ENCODE measurements at places on chromosomes 16 and 17. TPM values are rescaled to one million over a fixed set of nuclear protein-coding genes. Genes with fewer than 3 reads are reported as not detected.

DNA sequence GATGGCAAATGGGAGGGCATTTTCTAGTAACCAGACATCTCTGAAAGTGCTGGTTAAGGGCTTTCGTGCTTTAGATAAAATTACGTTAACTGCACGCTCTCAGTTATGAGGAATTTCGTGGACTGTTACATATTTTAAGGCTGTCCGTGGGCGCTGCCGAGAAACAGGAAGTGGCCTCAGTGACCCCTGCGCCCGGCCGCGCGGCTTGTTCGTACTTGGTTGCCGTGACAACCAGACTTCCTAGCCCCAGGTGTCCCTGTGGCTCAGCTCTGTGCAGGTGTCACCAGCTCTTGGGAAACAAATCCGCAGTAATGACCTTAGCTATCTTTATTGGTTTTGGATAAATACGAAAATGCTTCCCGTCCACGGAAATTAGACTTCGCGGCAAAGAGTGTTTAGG, 52.7 kb downstream of the LMF1 start:
- no peak overlapping the region for H3K4me3 ChIP-seq
- peak overlapping the region; percentile 43 for H3K27ac ChIP-seq
- peaks cover 11% of the 10 kb centered on the region for H3K36me3 ChIP-seq
- no peaks in the 10 kb centered on the region for H3K27me3 ChIP-seq
- peaks cover 37% of the 10 kb centered on the region for H3K4me1 ChIP-seq

DNA sequence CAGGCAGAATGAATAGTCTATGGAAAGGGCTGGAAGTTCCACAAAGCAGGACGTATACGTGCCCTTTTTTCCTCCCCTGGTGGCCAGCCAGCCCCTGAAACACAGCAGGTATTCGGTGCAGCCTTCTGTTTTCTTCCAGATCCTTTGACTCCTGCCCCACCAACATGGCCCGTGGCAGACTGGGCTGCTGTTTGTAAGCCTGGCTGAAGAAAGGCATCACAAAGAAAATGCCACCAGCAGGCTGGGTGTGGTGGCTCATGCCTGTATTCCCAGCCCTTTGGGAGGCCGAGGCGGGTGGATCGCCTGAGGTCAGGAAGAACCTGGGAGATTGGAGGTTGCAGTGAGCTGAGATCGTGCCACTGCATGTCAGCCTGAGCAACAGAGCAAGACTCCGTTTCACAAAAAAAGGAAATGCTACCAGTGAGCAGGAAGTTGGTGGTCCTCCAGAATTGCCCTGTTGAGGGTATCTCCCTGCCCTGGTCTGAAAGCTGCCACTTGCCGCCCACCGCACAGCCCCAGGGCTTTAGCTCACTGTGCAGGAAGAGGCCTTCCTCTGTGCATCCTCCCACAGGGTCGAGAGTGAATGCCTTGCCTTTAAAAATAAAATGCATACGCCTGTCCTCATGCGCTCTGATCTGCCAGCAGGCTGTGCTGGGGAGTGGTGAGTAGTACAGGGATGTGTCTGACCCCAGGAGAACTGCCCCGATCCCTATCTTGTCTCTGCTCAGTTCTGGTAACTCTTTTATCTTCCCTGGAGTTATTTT, 587.7 kb downstream of the MAF start:
- H3K4me1 ChIP-seq = no peaks in the 10 kb centered on the region
- H3K27me3 ChIP-seq = no peaks in the 10 kb centered on the region
- H3K4me3 ChIP-seq = no peak overlapping the region
- no peak overlapping the region for H3K27ac ChIP-seq
- no peak for DNase-seq

GRCh38 chr16:1745900-1746692, 25.2 kb downstream of the NME3 start:
- peaks cover 29% of the 10 kb centered on the region for H3K4me1 ChIP-seq
- no peaks in the 10 kb centered on the region for H3K27me3 ChIP-seq
- DNase-seq = no peak
- peaks cover 12% of the 10 kb centered on the region for H3K36me3 ChIP-seq

GRCh38 chr17:323721-324571, 28.7 kb downstream of the RPH3AL start:
- no peaks in the 10 kb centered on the region for H3K4me1 ChIP-seq
- DNase-seq = peak; percentile 90
- peaks cover 4% of the 10 kb centered on the region for H3K36me3 ChIP-seq

DNA sequence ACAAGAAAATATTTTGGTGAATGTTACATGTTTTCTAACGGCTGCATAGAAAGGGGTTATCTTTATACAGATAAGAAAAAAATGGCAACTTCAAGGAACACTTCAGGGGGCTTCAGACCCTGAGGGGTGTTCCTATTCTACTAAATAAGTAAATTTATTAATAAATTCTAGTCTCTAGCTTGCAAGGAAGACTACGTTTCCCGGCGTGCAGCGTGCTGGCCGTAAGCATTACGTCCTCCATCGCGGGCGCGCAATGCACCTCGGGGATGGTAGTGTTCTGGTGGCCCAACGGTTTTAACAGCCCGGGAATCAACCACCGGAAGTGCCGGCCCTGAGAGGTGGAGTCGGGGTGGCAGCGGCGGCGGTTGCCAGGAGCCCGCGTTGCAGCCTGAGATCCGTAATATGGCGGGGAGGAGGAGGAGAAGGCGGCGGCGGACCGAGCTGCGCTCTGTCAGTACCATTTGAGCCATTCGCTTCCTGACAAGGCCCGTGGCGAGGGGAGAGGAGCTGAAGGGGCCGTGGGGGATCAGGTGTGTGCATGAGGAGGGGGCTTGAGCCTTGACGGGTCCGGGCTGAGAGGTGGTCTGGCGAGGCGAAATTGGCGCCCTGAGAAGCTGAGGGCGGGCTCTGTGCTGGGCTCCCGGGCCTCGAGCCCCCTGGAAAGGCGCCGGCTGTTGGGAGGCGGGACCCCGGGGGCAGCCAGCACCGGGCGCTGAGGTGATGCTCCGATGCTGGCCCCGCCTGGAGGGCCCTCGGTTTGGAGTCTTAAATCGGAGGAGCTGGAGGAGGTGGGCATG, at the start of gene CCP110:
Gene CCP110, plus strand, starts transcription at position 384 of the 797 bp plus-strand sequence. CDS start 3,940 bp downstream, outside the sequence.
- H3K27ac ChIP-seq = peak within 1 kb of the TSS; percentile 94
- H3K36me3 ChIP-seq = peaks cover 1% of the 10 kb centered on the region
- peaks cover 37% of the 10 kb centered on the region for H3K4me1 ChIP-seq
- no peaks in the 10 kb centered on the region for H3K27me3 ChIP-seq
- peak; percentile 99 for DNase-seq
- peak within 1 kb of the TSS; percentile 98 for H3K4me3 ChIP-seq

- H3K4me3 ChIP-seq = no peak overlapping the region
- H3K27ac ChIP-seq = no peak overlapping the region
- H3K36me3 ChIP-seq = no peaks in the 10 kb centered on the region
- no peak for DNase-seq
- no peaks in the 10 kb centered on the region for H3K27me3 ChIP-seq
Measured at GRCh38 chr17:12983991-12984884, 33.6 kb downstream of the ELAC2 start.

DNA sequence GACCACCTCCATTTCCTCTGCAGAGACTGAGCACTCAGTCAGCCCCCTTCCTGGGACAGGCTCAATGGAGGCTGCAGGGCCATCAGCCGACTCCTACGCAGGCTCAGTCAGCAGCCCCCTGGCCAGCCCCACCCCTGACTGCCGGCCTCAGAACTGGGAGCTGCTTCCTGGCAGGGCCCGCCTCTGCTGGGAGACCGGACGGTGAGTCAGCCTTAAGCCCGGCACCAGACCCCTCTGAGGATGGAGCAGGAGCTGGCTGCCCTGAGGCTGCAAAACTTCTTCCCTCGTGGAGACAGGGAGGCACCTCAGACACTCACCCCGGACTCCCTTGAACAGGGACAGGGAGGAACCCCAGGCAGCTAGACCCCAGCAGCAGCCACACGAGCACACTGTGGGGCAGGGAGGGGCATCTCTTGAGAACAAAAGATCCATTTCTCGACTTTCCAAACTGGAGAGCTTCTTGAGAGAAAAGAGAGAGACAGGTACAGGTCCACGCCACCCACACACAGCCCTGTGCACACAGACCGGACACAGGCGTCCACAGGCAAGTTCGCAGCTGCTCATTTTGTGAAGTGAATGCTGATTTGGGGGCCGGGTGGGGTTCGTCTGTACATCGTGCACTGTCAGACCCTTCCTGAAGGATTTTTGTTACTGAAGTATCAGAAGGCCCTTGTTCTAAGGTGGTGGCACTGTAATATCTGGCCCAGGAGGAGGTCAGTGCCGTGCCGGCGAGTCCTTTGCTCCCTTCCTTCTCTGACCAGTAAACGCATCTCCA, 1.3 kb upstream of the TUBB3 start:
- no peaks in the 10 kb centered on the region for H3K36me3 ChIP-seq
- peak overlapping the region; percentile 89 for H3K4me3 ChIP-seq
- peaks cover 59% of the 10 kb centered on the region for H3K4me1 ChIP-seq
- H3K27ac ChIP-seq = peak overlapping the region; percentile 100

- H3K27ac ChIP-seq = no peak overlapping the region
- no peaks in the 10 kb centered on the region for H3K27me3 ChIP-seq
- peak; percentile 67 for DNase-seq
- no peak overlapping the region for H3K4me3 ChIP-seq
- no peaks in the 10 kb centered on the region for H3K36me3 ChIP-seq
- peaks cover 9% of the 10 kb centered on the region for H3K4me1 ChIP-seq
Measured at GRCh38 chr17:17349724-17350106, 46.5 kb downstream of the NT5M start.

DNA sequence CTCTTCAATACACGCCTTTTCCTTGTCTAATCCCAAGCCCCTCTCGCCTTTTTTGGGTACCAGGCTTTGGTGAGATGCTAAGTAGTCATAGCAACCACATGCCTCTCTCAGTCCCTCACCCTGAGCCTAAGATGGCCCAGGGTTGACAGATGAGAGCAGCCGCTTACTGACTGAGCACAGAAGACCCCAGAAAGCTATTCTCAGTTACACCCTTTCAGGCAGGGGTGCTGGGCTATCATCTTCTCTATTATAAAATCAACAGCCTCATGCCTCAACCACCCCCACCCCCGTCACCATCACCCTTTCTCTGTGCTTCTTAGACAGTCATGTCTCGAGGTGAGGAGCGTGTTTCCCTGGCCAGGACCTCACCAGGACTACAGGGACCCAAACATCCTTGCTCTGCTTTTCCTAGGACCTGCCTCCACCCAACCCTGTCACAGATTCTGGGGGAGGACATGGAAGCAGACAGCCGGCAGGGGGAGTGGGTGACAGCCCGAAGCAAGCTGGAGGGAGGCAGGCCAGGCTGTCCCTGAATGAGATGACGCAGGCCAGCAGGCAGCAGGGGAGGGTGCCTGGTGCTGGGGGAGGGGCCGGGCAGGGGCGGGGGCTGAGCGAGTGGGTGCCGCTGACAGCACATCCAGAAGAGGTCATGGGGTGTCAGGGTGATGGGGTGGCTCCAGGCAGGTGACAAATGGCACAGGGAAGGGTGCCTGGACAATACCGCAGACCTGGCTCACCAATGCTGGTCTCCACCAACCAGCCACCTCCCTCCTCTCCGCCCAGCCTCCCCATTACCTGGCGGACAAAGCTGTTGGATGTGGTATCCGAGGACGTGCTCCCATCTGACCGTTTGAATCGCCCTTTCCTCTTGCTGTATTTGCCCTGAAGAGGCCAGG, 3.1 kb downstream of the CACNB1 start:
- H3K27me3 ChIP-seq = no peaks in the 10 kb centered on the region
- DNase-seq = no peak
- H3K4me3 ChIP-seq = peak overlapping the region; percentile 45
- H3K27ac ChIP-seq = peak overlapping the region; percentile 62
- H3K4me1 ChIP-seq = peaks cover 40% of the 10 kb centered on the region

- H3K27me3 ChIP-seq = no peaks in the 10 kb centered on the region
- no peak overlapping the region for H3K4me3 ChIP-seq
- DNase-seq = no peak
- H3K4me1 ChIP-seq = peaks cover 48% of the 10 kb centered on the region
Measured at GRCh38 chr16:46891910-46892309, 7.7 kb downstream of the GPT2 start.

DNA sequence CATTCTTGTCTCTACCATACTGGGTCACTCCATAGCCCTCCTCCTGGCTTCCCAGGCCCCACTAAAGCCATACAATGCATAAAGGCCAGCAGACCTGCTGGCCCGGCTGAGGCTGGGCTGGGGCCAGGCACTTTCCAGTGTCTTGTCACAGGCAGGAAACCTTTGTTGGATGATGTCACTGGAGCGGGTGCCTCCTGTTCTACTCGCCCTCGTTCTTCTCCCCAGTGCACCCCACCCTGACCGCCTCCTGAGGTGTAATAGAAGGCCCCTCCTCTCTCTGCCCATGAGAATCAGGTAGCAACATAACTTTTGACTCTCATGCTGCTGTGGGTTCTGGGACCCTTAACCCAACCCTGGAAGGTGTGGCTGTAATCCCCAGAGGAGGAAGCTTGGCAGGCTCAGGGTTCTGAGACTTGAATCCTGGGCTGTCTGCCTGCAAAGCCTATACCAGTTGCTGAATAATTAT, 54.2 kb upstream of the IL34 start:
- H3K4me1 ChIP-seq = peaks cover 57% of the 10 kb centered on the region
- H3K27ac ChIP-seq = peak overlapping the region; percentile 97
- peak overlapping the region; percentile 51 for H3K4me3 ChIP-seq
- H3K36me3 ChIP-seq = peaks cover 1% of the 10 kb centered on the region
- no peak for DNase-seq

DNA sequence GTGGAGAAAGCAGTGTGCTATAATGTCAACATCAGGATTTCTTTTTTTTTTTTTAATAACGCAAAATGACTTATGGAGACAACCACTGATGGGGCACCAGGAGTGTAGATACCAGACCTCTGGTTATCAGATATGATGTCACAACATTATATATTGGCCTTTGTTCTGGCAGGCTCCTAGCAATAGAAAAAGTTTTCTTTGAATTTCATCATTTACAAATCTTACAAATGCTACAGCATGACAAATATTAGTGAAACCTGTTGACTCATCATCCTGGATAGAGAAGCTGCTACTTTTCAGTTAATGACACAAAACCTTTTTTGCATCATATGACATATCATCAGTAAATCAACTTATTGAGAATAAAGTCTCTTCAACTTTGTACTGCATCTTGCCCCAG, 6.1 kb downstream of the THUMPD1 start:
- DNase-seq = no peak
- peaks cover 25% of the 10 kb centered on the region for H3K36me3 ChIP-seq
- no peaks in the 10 kb centered on the region for H3K27me3 ChIP-seq
- H3K4me1 ChIP-seq = peaks cover 16% of the 10 kb centered on the region
- H3K4me3 ChIP-seq = no peak overlapping the region

DNA sequence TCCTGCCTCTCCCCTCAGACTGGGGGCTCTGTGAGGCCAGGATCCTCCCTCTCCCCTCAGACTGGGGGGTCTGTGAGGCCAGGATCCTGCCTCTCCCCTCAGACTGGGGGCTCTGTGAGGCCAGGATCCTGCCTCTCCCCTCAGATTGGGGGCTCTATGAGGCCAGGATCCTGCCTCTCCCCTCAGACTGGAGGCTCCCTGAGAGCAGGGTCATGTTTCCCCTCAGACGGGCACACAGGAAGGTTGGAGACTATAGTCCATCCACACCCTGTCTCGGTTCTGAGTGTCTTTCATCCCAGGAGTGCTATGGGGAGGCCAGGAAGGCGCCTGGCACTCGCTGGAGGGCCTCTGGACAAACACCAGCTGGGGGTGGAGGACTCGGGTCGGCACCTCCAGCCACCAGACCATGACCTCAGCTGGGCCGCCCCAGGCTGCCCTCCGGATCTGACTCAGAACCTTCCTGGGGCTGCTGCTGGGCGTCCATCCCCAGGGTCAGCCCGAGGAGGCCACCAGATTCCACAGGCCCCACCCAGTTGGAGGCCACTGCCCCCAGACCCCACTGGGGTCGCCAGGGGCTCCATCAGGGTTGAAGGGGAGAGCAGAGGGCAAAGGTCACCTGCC, 21.9 kb upstream of the DLX4 start:
- H3K36me3 ChIP-seq = no peaks in the 10 kb centered on the region
- no peak overlapping the region for H3K27ac ChIP-seq
- peaks cover 55% of the 10 kb centered on the region for H3K27me3 ChIP-seq

Gene PYY
- total RNA-seq = not detected

Gene ASGR1
- 0.97 TPM for total RNA-seq

Gene C16orf54
- not detected for total RNA-seq

Gene ASPHD1
- 2.9 TPM for total RNA-seq

Gene CHP2
- not detected for total RNA-seq

Gene PITPNM3
- total RNA-seq = 5.7 TPM

Gene FBXW10B
- 1.1 TPM for total RNA-seq
